ENCODE measurements at places on chromosomes 13 and 19.
A peak's percentile ranks its signal among the peaks of the same experiment; 100 is the strongest.

DNA sequence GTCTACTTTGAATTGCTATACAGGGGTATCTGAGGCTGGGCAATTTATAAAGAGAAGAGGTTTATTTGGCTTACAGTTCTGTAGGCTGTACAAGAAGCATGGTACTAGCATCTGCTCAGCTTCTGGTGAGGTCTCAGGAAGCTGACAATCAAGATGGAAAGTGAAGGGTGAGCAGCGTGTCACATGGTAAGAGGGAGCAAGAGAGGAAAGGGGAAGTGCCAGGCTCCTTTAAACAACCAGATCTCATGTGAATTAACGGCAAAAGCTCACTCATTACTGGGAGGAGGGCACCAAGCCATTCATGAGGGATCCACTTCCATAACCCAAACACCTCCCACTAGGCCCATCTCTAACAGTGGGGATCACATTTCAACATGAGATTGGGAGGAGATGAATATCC is 222.4 kb downstream of the TDRD3 start:
- DNase-seq = peak; percentile 3

DNA sequence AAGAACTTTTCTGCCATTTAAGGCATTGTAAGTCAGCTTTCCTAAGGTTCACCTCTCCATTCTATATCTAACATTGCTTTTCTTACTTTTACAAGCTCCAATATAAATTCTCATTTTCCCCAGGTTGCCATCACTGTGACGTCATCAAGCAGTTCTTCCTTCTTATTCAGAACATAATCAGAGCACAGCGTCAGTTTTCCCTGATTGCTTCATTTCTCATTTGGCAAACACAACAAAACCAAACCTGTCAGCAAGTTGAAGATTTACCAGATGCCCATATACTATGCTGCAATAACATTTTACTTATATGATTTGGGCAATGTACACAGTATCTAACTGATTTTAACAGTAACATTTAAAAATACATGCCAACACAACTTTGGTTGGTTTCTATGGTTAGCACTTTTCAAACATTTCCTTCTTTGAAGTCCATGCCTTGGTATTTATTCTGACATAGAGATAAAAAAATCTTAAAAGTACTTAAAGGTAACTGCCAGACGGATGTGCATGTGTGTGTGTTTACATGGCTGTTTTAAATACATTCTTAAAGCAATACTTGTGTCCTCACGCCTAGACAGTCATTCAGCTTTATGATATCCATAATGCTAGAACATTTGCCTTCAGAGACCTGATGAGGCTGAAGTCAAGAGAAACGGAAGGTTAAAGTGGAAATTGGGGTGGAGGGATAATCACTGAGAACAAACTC is 264.0 kb downstream of the KLF12 start:
- no peak for DNase-seq

DNA sequence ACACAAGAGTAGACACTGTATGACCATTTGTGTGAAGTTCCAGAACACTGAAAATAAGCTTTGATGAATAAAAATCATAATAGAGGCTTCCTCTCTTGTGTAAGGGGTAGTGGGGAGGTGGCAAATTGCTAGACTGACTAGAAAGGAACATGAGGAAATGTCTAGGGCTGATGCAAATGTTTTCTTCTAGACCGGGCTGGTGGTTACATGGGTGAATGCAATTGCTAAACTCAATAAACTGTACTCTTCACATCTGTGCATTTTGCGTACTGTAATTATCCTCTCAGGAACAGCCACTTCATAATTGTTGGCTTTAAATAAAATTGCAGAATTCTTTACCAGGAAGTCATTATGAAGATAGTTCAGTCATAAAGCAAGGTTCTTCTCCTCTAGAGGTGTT is 5.2 kb upstream of the KBTBD7 start:
- DNase-seq = no peak

DNA sequence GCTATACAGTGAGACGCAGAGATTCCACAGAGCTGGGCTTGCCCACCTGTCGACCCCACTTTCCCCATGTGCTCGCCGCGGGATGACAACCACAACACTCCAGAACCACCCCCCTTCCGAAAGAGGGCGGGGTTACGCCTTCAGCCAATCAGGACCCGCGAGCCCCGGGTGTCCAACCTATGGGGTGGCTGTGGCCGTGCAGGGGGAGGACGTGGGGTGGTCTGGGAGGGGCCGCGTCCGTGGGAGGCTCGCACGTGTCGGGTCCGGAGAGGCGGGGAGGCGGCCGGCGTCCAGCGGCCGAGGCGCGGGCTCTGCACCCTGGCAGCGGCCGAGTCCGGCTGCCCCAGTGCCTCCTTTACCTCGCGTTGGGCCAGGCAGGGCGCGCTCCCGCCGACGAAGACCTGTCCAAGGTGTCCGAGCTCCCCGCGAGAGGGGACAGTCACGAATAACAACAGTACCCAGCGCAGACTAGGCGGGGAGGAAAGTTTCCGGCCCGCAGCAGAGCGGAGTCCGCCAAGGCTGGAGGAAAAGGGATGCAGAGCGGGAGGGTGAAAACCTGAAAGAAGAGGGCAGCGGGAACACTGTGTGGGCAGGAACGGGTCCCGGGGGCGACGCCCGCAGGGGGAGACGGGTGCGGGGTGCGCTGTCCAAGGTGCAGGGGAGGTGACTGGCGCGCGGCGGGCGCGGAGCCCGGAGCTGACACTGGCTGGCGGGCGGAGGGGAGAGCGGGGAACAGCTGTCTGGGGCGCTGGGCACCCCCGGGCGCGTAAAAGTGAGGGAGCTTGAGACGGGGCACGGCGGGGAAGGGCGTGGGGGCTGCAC is 911 bp downstream of the ENOX1 start:
- DNase-seq = peak; percentile 12

GRCh38 chr19:34493649-34494044 is 12.1 kb downstream of the WTIP start:
- no peak for DNase-seq

DNA sequence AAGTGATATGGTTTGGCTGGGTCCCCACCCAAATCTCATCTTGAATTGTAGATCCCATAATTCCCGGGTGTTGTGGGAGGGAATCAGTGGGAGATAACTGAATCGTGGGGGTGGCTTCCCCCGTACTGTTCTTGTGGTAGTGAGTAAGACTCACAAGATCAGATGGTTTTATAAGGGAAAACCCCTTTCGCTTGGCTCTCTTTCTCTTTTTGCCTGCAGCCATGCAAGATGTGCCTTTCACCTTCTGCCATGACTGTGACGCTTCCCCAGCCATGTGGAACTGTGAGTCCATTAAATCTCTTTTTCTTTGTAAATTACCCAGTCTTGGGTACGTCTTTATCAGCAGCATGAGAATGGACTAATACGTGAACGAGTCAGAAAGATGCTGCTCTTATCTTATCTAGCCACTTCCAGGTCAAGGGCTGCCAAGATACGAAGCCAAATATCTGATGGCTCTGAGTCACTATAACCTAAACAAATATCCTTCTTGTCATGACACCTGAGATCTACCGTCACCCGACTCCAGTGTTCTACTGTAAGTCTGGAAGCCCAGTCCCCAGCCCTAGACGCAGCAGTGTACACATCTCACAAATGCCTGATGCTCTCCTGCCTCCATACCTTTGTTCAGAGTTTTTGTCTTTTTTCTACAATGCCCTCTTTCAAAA is 45.9 kb downstream of the SLC15A1 start:
- no peak for DNase-seq

DNA sequence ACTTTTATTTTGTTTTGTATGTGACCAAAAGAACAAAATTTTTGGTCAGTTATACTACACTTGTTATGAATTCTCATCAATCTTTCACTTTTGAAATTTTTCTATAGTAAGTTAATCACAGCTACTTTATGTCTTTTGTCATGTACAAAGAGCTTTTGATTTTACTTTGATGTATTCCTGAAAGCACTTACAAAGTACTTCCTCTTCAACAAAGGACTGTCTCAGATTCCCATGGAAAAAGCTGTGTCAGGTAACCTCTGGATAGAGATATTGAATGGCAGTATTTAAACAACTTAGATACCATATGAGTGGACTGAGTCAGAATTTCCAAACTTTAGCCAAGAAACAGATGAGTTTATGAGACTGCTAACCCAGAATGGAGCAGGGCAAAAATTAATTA is 689.3 kb upstream of the ATXN8OS start:
- DNase-seq = no peak

DNA sequence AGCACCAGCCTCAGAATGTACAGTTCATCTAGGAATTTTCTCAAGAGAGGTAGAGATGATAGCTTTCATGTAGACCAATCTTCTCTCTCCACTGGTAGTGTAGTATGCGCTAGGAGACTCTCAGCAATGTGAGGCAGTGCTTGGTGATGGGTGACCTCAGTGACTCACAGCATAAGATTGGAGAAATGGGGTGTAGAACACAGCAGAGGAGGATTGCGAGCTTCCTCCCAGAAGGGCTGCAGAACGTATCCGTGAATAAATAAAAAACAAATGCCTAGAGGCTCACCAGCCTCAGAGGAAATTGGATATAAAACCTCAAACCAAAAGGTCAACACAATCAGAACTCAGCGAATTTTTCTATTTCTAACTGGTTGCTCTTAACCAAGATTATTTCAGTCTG is 182.9 kb upstream of the RXFP2 start:
- DNase-seq = no peak

DNA sequence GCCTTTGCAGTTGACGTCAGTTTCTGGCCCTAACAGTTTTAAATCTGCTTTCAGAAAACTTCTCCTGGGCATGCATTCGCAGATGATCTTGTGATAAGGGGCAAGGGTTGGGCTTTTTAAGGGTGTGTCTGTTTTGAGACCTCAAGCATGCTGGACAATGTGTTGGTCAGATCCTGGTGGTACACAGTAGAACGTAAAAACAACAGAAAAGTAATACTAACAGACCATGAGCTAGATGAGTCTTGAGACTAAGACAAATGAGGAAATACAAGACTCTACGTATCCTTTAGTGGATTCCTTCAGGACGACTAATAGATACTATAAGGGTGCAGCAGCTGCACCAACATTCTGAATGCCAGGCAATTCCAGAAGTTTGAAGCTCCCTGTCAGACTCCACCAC is 237.6 kb downstream of the DNAJC15 start:
- DNase-seq = no peak

DNA sequence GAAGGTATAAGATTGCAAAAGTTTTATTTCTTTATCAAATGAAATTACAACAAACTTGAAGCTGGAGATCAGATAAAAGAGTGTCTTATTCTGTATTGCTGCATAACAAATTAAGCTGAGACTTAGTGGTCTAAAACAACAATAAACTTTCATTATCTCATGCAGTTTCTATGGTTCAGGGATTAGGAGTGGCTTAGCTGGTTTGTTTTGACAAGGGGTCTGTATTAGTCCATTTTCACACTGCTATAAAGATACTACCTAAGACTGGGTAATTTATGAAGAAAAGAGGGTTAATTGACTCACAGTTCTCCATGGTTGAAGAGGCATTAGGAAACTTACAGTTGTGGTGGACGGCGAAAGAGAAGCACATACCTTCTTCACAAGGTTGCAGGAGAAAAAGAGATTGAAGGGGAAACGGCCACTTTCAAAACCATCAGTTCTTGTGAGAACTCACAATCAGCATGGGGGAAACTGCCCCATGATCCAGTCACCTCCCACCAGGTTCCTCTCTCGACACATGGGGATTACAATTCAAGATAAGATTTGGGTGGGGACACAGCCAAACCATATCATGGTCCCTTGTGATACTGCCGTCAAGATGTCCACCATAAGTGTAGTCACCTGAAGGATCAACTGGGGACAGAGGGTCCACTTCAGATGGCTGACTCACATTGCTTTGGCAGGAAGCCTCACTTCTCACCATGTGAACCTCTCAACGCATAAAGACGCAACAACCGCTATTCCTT is 97.8 kb downstream of the RNF17 start:
- no peak for DNase-seq

- no peak for DNase-seq
These were observed 916.7 kb downstream of the PCDH9 start for GRCh38 chr13:66313413-66313812.

DNA sequence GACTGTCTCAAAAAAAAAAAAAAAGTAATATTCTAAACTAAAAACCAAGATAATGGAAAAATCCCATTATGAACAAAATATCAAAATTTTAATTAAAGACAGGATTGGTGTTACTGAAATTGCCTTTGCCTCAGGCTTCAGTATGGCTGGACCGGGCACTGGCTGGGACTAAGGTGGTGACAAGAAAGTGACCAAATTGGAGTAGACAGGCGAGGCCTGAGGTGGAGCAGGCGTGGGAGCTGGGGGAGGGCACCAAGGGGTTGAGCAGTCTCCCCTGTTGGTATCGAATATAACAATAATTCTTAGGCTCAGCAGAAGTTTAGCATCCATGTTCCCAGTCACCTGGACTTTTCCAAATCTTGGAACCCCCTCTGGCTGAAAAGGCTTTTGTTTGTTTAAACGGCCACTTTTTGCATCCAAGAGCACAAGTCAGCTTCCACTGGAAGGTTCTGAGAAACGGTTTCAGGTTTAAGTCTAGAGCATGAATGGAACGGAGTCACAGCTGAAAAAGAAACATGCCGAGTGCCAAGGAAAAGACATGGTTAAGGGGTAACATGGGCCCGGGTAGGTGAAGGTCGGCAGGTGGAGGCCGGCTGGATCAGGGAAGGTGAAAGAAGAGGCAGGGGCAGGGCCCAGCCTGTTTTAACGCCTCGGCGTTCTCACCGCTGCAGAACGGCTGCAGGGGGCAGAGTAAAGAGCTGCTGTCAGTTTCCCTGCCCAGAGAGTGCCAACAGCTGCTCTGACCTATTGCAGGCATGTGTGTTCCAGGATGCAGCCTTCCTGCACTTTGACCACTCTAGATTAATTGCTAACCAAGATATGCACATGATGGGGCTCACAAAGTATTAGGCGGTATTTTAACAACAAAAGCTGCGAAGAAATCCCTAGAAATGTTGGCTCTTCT is 104.4 kb downstream of the TM9SF2 start:
- DNase-seq = peak; percentile 30
